ENCODE measurements at places on chromosomes 7 and 10. TPM values are rescaled to one million over a fixed set of nuclear protein-coding genes. Genes with fewer than 3 reads are reported as not detected.

Gene SPDYE16
- total RNA-seq = 0.03 TPM

Gene RPEL1
- 0.10 TPM for total RNA-seq

Gene FUOM
- total RNA-seq = 34.6 TPM

Gene GIMAP8
- 0.10 TPM for total RNA-seq

Gene EN2
- not detected for total RNA-seq
